ENCODE measurements at places on chromosomes 3 and 15. TPM values are rescaled to one million over a fixed set of nuclear protein-coding genes. Genes with fewer than 3 reads are reported as not detected.

Gene WDR53
- total RNA-seq = 15.2 TPM

Gene PFN2
- total RNA-seq = 233 TPM

Gene SERPINI2
- total RNA-seq = 1.8 TPM

Gene LRRIQ4
- total RNA-seq = 0.31 TPM

Gene MUC20
- 5.0 TPM for total RNA-seq

Gene RAB5A
- 59.8 TPM for total RNA-seq

Gene WDR73
- total RNA-seq = 69.8 TPM

Gene IQCF5
- not detected for total RNA-seq

Gene RPL4
- 2,630 TPM for total RNA-seq

Gene SGO1
- 14.8 TPM for total RNA-seq

Gene GABRG3
- total RNA-seq = 0.24 TPM

Gene MCCC1
- total RNA-seq = 32.5 TPM

Gene RASGRP1
- 1.5 TPM for total RNA-seq

Gene C3orf80
- 0.50 TPM for total RNA-seq

- no peak overlapping the region for H3K27ac ChIP-seq
- H3K4me3 ChIP-seq = peak overlapping the region; percentile 59
- peaks cover 92% of the 10 kb centered on the region for H3K27me3 ChIP-seq
- DNase-seq = peak; percentile 44
- no peaks in the 10 kb centered on the region for H3K36me3 ChIP-seq
Observed at GRCh38 chr3:10707400-10708215, 108.4 kb upstream of the SLC6A11 start.

- peaks cover 4% of the 10 kb centered on the region for H3K4me1 ChIP-seq
- H3K4me3 ChIP-seq = no peak overlapping the region
Observed at GRCh38 chr15:49989498-49989897, 129.5 kb downstream of the ATP8B4 start.

DNA sequence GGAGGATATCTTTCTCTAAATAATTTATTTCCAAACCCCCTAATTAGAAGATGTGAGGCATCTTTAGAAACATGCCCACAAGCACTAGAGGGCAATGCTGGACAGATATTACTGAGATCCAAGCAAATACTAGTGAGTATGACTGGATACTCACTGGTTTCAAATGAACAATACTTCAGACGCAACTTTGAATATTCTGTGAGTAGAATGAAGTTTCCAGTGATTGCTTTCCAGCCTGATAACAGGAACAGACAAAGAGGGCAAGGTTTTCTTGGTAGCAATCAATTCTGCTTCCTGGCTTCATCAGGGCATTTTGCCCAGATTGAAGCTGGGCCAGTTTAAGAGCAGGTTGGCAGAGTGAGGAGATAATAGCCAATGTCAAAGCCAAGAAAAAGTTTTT is 442.6 kb upstream of the PDZRN3 start:
- H3K36me3 ChIP-seq = no peaks in the 10 kb centered on the region
- no peak overlapping the region for H3K27ac ChIP-seq
- no peak overlapping the region for H3K4me3 ChIP-seq
- peaks cover 16% of the 10 kb centered on the region for H3K4me1 ChIP-seq
- no peak for DNase-seq

GRCh38 chr3:65893631-65894030 is 145.1 kb downstream of the MAGI1 start:
- H3K27ac ChIP-seq = peak overlapping the region; percentile 9
- no peak overlapping the region for H3K4me3 ChIP-seq
- H3K36me3 ChIP-seq = no peaks in the 10 kb centered on the region
- H3K27me3 ChIP-seq = no peaks in the 10 kb centered on the region
- peaks cover 29% of the 10 kb centered on the region for H3K4me1 ChIP-seq

GRCh38 chr15:43094416-43095030 is 11.3 kb downstream of the UBR1 start:
- H3K4me1 ChIP-seq = peaks cover 9% of the 10 kb centered on the region
- H3K27me3 ChIP-seq = no peaks in the 10 kb centered on the region
- peaks cover 13% of the 10 kb centered on the region for H3K36me3 ChIP-seq
- no peak for DNase-seq
- H3K27ac ChIP-seq = no peak overlapping the region

GRCh38 chr3:38147421-38147820 is 9.0 kb downstream of the MYD88 start:
- no peaks in the 10 kb centered on the region for H3K36me3 ChIP-seq
- no peak overlapping the region for H3K27ac ChIP-seq
- no peak overlapping the region for H3K4me3 ChIP-seq
- H3K4me1 ChIP-seq = no peaks in the 10 kb centered on the region
- DNase-seq = no peak

GRCh38 chr15:46714950-46715349 is 1002.4 kb upstream of the SEMA6D start:
- H3K4me3 ChIP-seq = no peak overlapping the region
- no peaks in the 10 kb centered on the region for H3K36me3 ChIP-seq
- H3K27me3 ChIP-seq = no peaks in the 10 kb centered on the region

- no peak overlapping the region for H3K27ac ChIP-seq
- DNase-seq = no peak
- no peak overlapping the region for H3K4me3 ChIP-seq
- H3K27me3 ChIP-seq = no peaks in the 10 kb centered on the region
Observed at GRCh38 chr3:23106666-23107065, 96.5 kb upstream of the UBE2E2 start.

- DNase-seq = no peak
- no peaks in the 10 kb centered on the region for H3K4me1 ChIP-seq
- no peak overlapping the region for H3K27ac ChIP-seq
- no peak overlapping the region for H3K4me3 ChIP-seq
- H3K27me3 ChIP-seq = no peaks in the 10 kb centered on the region
Observed at GRCh38 chr3:197392961-197393360, 94.5 kb upstream of the DLG1 start.

GRCh38 chr3:13300546-13301285 is 119.4 kb downstream of the NUP210 start:
- H3K4me3 ChIP-seq = no peak overlapping the region
- no peak for DNase-seq
- no peak overlapping the region for H3K27ac ChIP-seq

- no peak overlapping the region for H3K27ac ChIP-seq
- H3K27me3 ChIP-seq = peaks cover 4% of the 10 kb centered on the region
- no peaks in the 10 kb centered on the region for H3K4me1 ChIP-seq
- no peak overlapping the region for H3K4me3 ChIP-seq
Observed at GRCh38 chr15:100170291-100171210, 171.2 kb downstream of the ADAMTS17 start.

DNA sequence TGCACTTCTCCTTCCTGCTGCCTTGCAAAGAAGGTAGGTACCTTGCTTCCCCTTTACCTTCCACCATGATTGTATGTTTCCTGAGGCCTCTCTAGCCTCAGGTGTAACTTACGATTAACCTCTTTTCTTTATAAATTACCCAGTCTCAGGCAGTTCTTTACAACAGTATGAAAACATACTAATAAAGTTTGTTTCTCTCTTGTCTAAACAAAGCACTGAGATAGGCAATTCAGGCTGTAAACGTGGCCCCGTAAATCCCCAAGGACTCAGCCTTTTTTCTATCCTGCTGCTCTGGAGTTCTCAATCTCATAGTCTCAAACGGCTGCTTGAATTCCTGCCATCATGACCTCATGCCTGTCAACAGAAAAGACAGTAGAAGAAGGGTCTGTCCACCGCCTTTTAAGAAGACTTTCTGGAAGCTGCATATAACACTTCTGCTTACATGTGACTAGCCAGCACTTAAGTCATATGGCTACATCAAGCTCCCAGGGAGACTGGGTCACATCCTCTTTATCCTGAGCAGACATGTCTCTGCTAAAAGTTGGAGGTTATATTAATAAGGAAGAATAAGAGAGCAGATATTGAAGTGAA is 257.8 kb downstream of the EBLN2 start:
- peaks cover 1% of the 10 kb centered on the region for H3K4me1 ChIP-seq
- DNase-seq = no peak
- no peaks in the 10 kb centered on the region for H3K36me3 ChIP-seq
- H3K27me3 ChIP-seq = no peaks in the 10 kb centered on the region
- no peak overlapping the region for H3K27ac ChIP-seq

DNA sequence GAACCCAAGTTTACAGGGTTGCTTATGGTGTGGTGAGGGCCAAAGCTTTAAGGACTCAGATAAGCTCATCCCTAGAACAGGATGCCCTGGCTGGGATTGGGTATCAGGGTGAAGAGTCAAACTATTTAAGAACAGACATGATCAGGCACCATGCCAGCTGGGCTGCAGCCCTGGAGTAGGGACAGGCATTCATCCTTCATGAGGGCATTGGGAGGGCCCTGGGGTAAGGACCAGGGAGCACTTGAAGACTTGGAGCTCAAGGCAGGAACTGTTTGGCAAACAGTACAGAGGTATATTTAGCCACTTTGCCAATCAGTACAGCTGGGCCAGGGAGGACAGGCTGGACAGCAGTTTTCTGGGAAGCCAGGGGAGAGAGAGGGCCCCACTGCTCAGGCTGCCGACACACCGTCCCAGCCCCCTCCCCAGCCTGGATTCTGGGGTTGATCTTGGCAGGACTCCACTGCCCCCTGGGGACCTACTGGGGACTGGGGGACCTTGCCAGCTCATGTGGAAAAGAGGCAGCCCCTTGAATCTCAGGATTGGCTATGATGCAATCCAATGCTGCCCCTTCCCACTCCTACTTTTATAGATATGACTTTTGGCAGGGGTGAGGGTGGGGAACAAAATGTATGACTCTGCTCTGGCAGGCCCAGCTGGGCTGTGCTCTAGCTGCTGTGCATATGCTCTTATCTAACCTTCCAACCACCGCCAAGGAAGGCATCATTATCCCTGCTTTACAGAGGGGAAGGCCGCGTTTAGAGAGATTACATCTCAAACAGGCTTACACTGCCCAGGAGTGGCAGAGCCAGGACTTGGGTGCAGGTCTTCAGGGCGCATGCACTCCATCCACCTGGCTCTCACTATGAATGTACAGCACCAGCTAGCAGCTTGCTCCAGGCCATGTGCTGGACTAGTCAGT is 2.3 kb downstream of the PLA2G4E start:
- peaks cover 5% of the 10 kb centered on the region for H3K27me3 ChIP-seq
- H3K4me3 ChIP-seq = no peak overlapping the region
- no peak for DNase-seq

- H3K4me3 ChIP-seq = no peak overlapping the region
- no peaks in the 10 kb centered on the region for H3K4me1 ChIP-seq
- no peak for DNase-seq
- no peak overlapping the region for H3K27ac ChIP-seq
- no peaks in the 10 kb centered on the region for H3K36me3 ChIP-seq
- peaks cover 7% of the 10 kb centered on the region for H3K27me3 ChIP-seq
Observed at GRCh38 chr3:40167958-40168357, 141.5 kb upstream of the EIF1B start.

DNA sequence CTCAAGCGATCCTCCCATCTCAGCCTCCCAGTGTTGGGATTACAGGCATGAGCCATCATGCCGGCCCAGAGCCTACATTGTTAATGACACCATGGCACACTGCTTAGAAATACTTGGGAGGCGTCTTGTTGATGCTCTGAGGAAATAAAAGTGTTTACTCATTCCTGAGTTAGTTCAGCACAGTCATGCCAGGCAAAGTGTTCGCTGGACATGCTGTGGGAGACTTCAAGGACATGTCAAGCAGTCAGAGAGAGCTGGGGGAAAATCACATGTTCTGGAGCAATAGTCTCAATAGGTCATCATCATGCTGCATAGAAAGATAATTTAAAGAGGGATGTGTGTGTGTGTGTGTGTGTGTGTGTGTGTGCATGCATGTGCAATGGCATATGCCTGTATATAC is 37.5 kb downstream of the TTC23 start:
- H3K36me3 ChIP-seq = peaks cover 4% of the 10 kb centered on the region
- H3K27ac ChIP-seq = no peak overlapping the region
- no peak overlapping the region for H3K4me3 ChIP-seq
- H3K27me3 ChIP-seq = no peaks in the 10 kb centered on the region
- no peak for DNase-seq

GRCh38 chr3:74537164-74537563 is 77.3 kb downstream of the CNTN3 start:
- no peak overlapping the region for H3K27ac ChIP-seq
- H3K36me3 ChIP-seq = no peaks in the 10 kb centered on the region
- no peaks in the 10 kb centered on the region for H3K27me3 ChIP-seq

GRCh38 chr15:25849157-25849921 is 13.8 kb downstream of the ATP10A start:
- peak overlapping the region; percentile 70 for H3K4me3 ChIP-seq
- H3K27me3 ChIP-seq = peaks cover 45% of the 10 kb centered on the region
- peaks cover 7% of the 10 kb centered on the region for H3K4me1 ChIP-seq
- no peak overlapping the region for H3K27ac ChIP-seq

GRCh38 chr3:48356419-48356818 is 15.6 kb upstream of the FBXW12 start:
- peak overlapping the region; percentile 13 for H3K27ac ChIP-seq
- no peak for DNase-seq
- H3K4me1 ChIP-seq = peaks cover 10% of the 10 kb centered on the region
- H3K27me3 ChIP-seq = peaks cover 6% of the 10 kb centered on the region
- no peak overlapping the region for H3K4me3 ChIP-seq

DNA sequence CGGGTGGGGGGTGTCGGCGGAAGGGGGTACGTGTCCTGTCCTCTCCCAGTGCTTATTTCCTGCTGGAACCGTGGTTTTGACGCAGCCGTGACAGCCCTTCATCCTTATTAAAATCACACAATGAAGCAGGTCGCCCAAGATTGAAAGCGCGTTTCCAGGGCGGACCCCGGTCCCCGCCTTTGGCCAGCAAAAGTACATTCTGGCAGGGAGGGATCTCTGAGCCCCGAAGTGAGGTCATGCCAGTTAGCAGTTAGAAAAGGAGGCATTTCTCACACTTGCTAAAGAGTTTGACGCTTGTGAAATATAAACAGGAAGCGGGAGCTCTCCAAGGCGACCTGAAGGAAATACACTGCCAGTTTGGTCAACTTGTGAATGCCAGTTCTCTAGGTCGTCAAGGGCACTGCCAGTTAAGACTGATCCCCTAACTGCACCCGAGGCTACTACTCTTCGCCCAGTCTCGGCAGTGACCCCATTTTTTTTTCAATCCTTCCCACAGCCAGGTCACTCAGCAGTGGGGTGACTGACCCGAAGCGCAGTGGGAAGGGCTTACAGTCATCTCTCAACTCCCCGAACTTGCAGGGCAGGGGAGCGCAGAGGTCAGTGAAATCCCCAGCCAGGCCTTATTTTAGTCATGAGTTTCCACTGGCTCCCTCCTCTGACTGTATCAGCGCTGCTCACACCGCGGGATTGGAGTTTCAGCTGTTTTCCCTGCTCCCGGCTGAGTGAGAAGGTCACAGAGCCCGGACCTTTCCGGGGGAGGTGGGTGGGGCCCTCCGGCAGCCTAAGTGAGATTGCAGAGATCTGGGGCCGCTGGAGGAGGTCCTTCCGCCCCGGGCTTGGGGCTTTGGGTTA is 2.0 kb upstream of the BHLHE40 start:
- H3K27ac ChIP-seq = peak overlapping the region; percentile 39
- H3K4me1 ChIP-seq = peaks cover 22% of the 10 kb centered on the region
- H3K36me3 ChIP-seq = no peaks in the 10 kb centered on the region
- peak overlapping the region; percentile 72 for H3K4me3 ChIP-seq
- no peak for DNase-seq

GRCh38 chr3:70811880-70812279 is 499.4 kb upstream of the MDFIC2 start:
- H3K4me3 ChIP-seq = no peak overlapping the region
- no peaks in the 10 kb centered on the region for H3K36me3 ChIP-seq
- no peaks in the 10 kb centered on the region for H3K4me1 ChIP-seq
- no peak overlapping the region for H3K27ac ChIP-seq
- H3K27me3 ChIP-seq = no peaks in the 10 kb centered on the region
